ENCODE measurements at places on chromosomes 2 and 18.

DNA sequence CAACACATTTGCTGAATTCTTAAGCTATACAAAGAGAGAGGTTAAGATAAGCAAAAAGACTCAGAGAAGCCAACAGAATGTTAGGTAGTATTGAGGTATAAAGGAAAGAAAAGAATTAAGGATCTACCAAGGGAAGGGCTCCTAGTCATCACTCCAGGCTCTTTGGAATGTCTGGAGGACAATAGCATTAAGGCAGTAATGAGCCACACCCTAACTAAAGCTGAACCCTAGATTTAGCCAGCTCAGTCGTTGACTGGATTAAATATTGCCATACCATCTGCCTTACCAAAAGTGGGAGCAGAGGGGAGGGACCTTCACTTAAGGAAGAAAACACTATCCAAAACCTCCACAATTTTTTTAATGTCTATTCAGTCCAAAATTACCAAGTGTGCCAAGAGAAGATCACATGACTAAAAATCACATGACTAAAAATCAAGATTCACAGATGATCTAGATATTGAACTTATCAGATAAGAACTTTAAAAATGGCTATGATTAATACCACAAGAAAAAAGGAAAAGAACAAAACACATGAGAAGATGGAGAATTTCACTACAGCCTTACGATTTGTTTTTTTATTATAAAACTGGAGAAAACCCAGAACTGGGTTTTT, 59.7 kb downstream of the EXOC6B start:
- DNase-seq = no peak

DNA sequence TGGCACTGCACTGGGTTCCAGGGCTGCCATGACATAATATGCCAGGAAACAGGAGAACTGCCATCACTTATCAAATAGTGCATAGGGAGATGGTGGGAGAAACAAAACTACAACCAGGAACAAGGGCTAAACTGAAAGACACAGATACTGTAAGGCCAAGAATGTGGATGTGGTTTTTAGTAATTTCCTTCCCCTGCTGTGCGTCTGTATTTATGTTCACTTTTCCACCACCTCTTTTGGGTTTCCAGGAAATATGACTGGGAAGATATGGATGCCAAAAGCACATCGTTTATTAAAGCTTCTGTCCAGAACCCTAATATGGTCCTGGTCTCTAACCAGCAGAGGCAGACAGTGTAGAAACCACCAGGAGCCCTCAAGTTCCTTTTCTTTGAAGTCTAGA, 759.7 kb upstream of the FANCL start:
- DNase-seq = no peak

DNA sequence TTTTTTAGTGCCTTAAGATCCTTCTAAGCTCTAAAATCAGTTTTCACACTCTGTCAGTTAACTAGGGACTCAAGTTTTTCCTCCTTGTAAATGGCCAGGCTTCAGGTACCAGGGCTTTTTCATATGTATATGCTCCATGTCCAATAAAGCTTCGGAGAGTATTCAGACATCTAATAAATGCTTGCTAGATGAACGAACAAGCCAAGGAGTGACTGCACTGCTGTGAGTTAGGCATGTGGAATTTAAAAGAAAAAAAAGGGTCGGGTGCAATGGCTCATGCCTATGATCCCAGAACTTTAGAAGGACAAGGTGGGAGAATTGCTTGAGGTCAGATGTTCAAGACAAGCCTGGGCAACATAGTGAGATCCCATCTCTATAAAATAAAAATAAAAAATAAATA, 81.9 kb downstream of the CDH2 start:
- DNase-seq = no peak

DNA sequence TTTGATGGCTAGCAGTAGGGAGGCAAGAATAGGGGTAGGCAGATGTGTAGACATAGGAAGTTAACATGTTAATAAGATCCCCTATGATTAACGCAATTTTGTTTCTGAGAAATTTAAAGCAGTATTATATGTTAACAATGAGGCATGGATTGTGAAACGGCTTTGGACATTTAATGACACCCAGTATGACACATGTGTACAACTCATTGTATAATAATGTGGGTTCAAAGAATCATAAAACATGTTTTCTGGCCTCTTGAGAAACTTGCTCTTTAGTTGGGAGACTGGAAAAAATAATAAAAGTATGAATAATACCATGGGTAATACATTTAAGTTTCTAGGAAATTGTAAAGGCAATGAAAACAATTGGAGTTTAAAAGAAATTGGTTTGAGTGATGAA, 332.1 kb upstream of the CDH20 start:
- no peak for DNase-seq

DNA sequence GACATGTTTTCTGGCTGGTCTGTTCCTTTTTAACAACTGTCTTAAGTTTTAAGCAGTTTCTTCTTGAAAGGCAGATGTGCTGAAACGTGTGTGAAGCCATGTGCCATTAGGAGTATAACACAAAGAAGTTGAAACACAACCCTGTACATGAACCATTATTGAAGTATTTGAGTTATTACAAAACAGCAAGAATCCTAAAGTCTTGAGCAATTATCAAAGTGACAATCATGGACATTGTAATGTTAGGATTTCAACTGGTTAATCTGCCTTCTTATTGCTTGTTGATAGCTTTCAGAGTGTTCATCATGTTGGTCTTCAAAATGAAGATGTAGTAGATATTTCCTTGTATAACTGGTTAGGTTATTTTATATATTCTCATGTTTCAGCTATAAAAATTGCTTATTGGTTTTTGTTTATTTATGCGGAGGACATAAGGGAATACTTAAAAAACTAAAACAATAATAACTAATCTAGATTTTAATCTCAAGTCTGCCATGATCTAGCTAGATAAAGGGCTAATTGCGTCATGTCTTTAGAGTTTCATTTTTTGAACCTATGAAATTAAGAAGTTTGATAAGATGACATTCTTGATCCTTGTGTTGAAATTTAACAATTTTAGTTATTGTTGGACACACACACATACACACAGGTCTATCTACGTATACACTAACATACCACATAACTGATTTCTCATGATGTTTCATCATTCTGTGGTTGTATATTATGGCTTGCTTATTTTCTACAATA, 21.1 kb downstream of the PPP1R1C start:
- DNase-seq = no peak

- DNase-seq = no peak
Measured at GRCh38 chr2:10864251-10864650, 47.5 kb upstream of the KCNF1 start.

GRCh38 chr2:237222178-237222577, 136.5 kb downstream of the COPS8 start:
- no peak for DNase-seq

DNA sequence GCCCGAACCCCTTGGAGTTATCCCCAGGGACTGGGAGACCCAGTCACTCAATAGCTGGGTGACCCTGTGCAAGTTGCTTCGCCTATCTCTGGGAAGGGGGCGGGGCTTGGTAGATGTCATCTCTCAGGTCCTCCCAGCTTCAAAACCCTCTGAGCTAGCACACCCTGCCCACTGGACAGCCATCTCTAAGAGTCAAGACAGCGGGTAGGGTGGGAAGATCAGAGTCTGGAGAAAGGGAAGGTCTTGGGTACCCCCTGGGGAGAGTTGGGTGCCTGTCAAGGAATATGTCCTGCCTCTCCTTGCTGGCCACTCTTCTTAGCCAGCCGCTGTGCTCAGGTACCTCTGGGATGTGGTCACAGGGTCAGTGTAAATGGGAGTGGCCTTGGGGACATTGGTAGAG, 8.0 kb downstream of the GLI2 start:
- DNase-seq = no peak

DNA sequence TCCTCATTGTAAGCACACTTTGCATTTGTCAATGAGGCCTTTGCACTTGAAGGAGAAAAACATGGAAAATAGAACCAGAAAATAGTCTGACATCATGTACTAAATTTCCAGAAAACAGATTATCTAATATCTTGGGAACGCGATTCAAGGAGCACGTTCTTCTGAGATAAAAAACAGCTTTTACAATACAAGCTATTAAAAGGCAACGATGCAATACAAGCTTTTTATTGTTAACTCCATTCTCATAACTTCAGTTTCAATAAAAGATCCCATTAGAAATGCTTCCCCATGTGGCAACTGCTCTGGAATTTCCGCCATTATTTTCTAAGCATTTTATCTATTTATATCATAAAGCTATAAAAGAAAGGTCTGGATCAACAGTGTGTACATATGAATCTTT, 40.3 kb downstream of the NRXN1 start:
- no peak for DNase-seq

DNA sequence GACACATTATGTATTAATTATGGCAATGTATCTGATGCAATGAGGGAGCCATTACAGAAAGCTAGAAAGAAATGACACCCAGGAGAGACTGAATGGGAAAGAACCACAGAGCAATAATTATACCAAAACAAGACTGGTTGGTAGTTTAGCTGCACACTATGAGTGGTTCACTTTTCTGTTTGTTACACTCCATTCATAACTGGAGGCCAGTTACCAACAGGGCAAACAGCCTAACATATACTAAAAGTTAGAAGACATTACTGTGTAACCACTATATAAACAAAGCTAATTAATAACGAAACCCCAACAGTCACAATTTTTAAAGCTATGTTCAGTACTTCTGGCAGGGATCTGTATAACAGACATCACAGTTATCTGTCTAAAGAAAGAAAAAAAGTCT, 49.4 kb downstream of the NBAS start:
- DNase-seq = no peak

GRCh38 chr18:57859314-57859713, 56.2 kb upstream of the ATP8B1 start:
- no peak for DNase-seq

DNA sequence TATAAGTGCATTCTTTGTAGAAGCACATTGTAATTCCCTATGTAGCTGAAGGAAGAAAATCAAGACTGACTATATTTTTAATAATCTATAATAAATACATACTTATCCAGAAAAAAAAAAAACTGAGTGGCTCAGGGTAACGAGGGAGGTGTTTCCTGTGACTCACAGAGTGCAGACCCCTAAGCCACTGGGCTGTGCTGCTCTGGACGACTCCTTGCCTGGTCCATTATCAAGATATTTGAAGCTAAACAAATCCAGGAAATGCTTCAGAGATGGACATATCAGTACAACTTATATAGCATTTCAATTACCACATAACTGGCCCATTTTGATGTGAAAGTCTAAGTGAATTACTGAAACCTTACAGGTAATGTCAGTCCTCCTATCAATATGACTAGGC, 80.6 kb downstream of the PIGN start:
- no peak for DNase-seq

- DNase-seq = no peak
Measured at GRCh38 chr2:128549646-128550260, 231.1 kb upstream of the HS6ST1 start.

DNA sequence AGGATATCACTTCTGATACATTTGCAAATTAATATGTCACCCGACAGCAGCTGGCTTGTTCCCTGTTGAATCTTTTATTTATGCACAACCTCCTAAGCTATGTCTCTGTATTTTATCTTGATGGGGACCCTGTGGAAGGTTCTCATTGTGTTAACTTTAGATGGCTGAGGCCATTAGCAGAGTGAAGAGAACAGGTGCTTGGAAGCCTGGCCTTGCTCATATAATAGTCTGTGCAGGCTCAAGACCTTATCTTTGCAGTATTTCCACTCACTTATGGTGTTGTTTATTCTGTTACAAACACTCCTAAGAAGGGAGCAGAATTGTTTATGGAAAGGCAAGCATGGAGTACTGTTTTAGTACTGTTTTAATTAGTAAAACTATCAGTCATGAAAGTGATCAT, 107.6 kb downstream of the SETBP1 start:
- no peak for DNase-seq

DNA sequence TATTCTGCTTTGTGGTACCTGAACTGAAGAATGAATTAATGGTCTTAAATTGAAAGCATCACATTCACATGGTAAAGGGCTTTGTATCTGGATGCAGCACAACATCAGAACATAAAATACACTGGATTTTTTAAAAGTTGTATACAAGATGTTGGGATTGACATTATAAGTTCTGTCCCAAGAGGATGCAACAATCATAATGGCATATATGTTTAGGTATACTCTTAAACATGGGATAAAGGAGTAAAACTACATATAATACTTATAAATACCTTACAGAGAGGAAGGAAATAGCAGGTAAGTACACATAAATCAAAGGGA, 171.9 kb downstream of the THADA start:
- DNase-seq = no peak

GRCh38 chr2:86764661-86765309, 25.9 kb downstream of the CD8A start:
- DNase-seq = no peak

GRCh38 chr2:175167076-175167791, 769 bp downstream of the ATF2 start:
- DNase-seq = no peak

DNA sequence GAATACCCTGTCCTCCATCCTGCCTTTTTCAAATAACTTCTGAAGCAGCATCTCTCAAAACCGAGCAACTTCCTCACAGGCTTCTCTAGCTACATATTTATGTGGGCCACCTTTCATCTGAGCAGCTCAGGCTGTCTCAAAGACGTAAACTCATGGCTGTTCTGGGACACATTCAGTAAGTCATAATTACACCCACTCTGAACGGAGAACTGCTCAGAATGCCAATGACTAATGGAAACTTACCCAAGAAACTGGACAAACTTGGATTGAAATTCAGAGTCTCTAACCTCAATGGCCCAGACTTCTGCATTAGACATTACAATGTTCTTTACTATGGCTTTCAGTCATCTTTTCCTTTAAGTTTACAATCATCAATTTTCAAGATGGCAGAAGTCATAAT, 145.2 kb downstream of the RAD51AP2 start:
- no peak for DNase-seq
